ENCODE measurements at places on chromosomes 3 and 15. TPM values are rescaled to one million over a fixed set of nuclear protein-coding genes. Genes with fewer than 3 reads are reported as not detected.

Gene AADACL2
- 8.7 TPM for total RNA-seq

Gene TRIM42
- 2.2 TPM for total RNA-seq

Gene KCNMB2
- 15.2 TPM for total RNA-seq

Gene DUOXA2
- 3.9 TPM for total RNA-seq

Gene RHCG
- 8.7 TPM for total RNA-seq

Gene CDC25A
- 1.2 TPM for total RNA-seq

Gene CHSY1
- 50.6 TPM for total RNA-seq

Gene KLHL40
- total RNA-seq: not detected

Gene ZCWPW2
- total RNA-seq: 2.9 TPM

Gene NLGN1
- 8.7 TPM for total RNA-seq

Gene DLEC1
- total RNA-seq: 0.24 TPM

All from umbilical cord (tissue), 2 donors.